Mesendoderm (in vitro differentiated cells): ENCODE measurements at places on chromosomes 4 and X.
A peak's percentile ranks its signal among the peaks of the same experiment; 100 is the strongest.

- no peaks in the 10 kb centered on the region for H3K36me3 ChIP-seq
- no peaks in the 10 kb centered on the region for H3K27me3 ChIP-seq
- DNase-seq, result no peak
- no peak overlapping the region for H3K4me3 ChIP-seq
- H3K4me1 ChIP-seq, result no peaks in the 10 kb centered on the region
Observed at GRCh38 chr4:47043821-47044220, 12.5 kb downstream of the GABRB1 start.

DNA sequence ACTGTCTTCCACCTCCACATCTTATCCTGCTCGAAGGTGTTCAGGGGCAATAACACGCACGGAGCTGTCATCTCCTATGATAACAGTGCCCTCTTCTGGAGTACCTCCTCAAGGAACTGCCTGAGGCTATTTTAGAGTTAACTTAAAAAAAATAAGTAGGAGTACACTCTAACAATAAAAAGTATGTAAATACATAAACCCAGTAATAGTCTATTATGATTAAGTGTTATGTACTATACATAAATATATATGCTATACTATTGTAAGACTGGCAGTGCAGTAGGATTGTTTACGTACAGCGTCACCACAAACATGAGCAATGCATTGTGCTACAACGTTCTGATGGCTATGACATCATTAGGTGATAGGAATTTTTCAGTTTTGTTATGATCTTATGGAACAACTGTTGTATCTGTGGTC is 34.5 kb upstream of the TLR2 start:
- no peak overlapping the region for H3K27ac ChIP-seq
- H3K36me3 ChIP-seq, result no peaks in the 10 kb centered on the region
- no peaks in the 10 kb centered on the region for H3K27me3 ChIP-seq
- peak; percentile 64 for DNase-seq
- H3K4me3 ChIP-seq, result no peak overlapping the region
- peaks cover 3% of the 10 kb centered on the region for H3K4me1 ChIP-seq

DNA sequence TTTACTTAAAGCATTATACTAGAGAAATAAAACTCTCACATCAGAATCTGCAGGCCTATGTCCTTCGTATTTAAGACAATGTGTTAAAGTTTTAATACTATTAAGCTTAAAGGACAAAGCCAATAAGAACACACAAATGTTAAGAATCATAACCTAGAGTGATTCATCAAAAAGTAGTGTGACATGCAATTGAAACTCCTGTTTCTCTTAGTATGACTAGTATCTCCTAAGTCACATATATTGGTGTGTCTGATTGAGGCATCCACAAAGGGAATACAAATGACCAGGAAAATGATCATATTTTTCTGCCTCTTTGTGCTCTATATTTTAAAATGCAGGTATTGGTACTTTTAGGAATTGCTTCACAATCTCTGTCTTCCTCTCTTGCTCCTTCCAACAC is 23.8 kb downstream of the GPRASP3 start:
- H3K4me3 ChIP-seq, result no peak overlapping the region
- no peak overlapping the region for H3K27ac ChIP-seq
- no peaks in the 10 kb centered on the region for H3K36me3 ChIP-seq
- no peak for DNase-seq
- no peaks in the 10 kb centered on the region for H3K27me3 ChIP-seq

DNA sequence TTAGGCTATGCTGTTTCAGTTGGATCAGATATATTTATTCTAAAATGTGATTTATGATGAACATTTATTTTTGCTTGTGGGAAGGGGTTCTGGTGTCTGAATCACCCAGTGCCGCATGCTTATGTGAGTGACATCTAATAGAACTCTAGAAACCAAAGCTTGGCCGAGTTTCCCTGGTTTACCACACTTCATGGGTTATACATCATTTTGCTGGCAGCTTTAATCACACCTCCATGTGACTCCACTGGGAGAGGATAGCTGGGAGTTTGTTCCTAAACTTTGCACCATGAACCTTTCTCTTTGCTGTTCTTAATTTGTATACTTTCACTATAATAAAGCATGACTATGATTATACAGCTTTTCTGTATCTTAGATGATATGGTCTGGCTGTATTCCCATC is 382.9 kb downstream of the INPP4B start:
- peaks cover 2% of the 10 kb centered on the region for H3K4me1 ChIP-seq
- H3K4me3 ChIP-seq, result no peak overlapping the region
- H3K27me3 ChIP-seq, result no peaks in the 10 kb centered on the region
- no peaks in the 10 kb centered on the region for H3K36me3 ChIP-seq

DNA sequence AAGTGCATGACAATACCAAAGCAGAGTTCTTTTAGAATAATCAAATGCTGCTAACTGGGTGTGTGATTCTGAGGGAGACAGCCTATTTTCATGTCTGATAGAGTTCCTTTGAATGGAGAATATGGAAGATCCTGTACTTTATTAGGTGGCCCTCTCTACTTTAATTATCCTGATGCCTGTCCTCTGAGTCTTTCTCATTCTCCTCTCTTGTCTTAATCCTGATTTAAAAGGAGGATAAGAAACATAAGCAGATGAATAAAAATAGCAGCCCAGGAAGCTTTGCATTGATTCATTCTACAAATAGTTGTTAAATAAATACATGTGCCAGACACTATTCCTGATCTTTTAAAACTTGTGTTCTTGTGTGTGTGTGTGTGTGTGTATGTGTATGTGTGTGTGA is 387.3 kb downstream of the SPRY1 start:
- no peaks in the 10 kb centered on the region for H3K27me3 ChIP-seq
- no peaks in the 10 kb centered on the region for H3K4me1 ChIP-seq
- no peak for DNase-seq

DNA sequence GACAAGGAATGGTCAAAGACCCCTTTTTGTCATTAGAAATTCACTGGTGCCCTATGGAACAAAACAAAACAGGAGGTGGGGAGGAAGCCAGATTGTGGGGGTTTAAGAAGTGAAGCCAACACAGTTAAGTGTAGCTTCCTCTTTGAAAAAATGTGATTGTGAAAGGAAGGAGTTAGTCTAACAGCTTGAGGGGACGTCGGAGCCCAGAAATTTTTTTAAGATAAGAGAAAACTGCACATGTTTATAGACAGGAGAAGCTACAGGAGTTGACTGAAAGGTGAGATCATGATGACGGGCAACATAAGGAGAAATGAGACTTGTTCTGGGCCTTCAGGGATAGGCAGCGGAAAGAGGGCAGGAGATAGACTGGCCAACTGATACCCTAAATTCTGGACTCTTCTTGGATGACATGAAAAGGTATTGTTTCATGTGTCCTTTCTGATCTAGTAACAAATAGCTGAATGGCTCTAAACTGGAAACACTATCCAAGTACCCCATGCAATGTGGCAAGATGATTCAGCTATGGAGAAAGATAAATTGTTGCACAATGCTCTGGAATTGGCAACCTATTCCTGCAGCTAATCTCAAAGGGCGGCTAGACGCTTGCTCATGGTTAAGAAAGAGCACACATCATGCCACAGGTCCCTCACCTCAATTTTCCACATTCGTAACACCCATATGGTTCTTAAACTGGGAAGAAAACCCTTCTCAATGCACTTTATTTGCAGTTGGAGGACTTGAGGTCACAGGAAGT is 3.7 kb upstream of the HDAC8 start:
- H3K4me3 ChIP-seq, result no peak overlapping the region
- no peaks in the 10 kb centered on the region for H3K36me3 ChIP-seq
- no peaks in the 10 kb centered on the region for H3K27me3 ChIP-seq
